ENCODE measurements at places on chromosomes 6 and 20. TPM values are rescaled to one million over a fixed set of nuclear protein-coding genes. Genes with fewer than 3 reads are reported as not detected.

The BPIFB4 gene
- not detected for total RNA-seq

The HLA-G gene
- not detected for total RNA-seq

The WFDC12 gene
- total RNA-seq: not detected

The CFB gene
- 0.82 TPM for total RNA-seq

The ESR1 gene
- total RNA-seq: under 0.01 TPM

The IP6K3 gene
- total RNA-seq: not detected

The BPI gene
- under 0.01 TPM for total RNA-seq

The PRKN gene
- total RNA-seq: 6.1 TPM

The EPPIN gene
- not detected for total RNA-seq

The ZBTB22 gene
- 27.3 TPM for total RNA-seq

The TAP1 gene
- total RNA-seq: 3.7 TPM

The SLC26A8 gene
- 5.7 TPM for total RNA-seq

The GSTA2 gene
- not detected for total RNA-seq

The UNC93A gene
- not detected for total RNA-seq

The CALHM5 gene
- 0.41 TPM for total RNA-seq

The SEMG1 gene
- not detected for total RNA-seq

The VPS16 gene
- 63.2 TPM for total RNA-seq

All from frontal cortex (tissue), 4 donors.